ENCODE measurements at places on chromosomes 1 and 21.

- no peak for DNase-seq
Measured at GRCh38 chr1:44830900-44831304, 12.2 kb downstream of the PTCH2 start.

DNA sequence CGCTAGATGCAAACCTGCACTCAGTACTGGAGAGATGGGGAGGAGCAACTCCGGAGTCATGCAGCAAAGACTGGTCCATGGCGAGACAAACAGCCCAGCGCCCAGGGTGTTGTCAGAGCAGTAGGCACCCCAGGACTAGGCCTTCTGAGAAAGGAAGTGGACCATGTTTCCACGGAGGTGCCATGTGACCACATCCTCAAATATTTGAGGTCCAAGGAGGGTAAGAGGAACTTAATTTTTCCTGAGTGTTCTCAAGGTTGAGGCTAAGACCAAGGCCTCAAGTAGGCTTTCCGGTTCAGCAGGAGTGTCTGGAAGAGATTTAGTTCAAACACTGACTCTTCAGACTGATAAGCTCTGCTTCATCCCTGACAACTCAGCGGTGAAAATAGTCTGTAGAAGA lies 186.2 kb downstream of the RHOU start:
- DNase-seq, result no peak

GRCh38 chr1:188425687-188426086 lies 1596.9 kb downstream of the PLA2G4A start:
- DNase-seq, result no peak

DNA sequence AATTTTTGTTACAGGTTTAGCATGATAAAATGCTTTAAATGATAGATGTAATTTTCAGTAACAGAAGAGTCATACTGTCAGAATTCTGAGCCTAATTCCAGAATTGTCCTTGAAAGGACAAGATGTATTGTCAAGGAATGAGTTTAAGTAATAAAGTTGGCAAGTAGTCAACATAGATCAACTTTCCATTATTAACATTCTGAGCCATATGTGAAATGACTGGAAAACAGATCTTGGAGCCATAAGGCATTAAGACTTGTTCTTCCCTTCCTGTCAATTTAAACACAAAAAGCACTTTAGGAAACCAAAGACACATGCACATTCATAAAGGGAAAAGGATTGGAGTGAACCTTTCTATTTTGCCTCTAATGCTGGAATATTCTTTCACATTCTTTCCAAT lies 107.0 kb downstream of the ODF2L start:
- no peak for DNase-seq

GRCh38 chr21:32425628-32426027 lies 13.1 kb downstream of the EVA1C start:
- DNase-seq, result no peak

DNA sequence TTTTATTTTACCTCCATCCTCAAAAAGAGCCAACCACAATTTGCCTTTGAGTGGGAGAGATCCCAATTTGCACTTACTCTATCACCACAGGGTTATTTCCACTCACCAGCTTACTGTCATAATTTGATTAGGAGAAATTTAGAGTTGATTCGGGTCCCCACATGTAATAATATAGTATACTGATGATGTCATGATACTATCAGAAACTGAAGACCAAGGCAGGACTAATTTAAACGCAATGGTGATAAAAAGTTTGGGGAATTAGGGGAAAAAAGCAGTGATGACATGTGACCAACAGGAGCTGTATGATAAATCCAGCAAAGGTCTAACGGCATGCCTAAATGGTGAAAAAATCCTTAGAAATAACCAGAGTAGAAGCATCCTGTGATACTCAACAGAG lies 54.4 kb downstream of the TRIM33 start:
- no peak for DNase-seq

DNA sequence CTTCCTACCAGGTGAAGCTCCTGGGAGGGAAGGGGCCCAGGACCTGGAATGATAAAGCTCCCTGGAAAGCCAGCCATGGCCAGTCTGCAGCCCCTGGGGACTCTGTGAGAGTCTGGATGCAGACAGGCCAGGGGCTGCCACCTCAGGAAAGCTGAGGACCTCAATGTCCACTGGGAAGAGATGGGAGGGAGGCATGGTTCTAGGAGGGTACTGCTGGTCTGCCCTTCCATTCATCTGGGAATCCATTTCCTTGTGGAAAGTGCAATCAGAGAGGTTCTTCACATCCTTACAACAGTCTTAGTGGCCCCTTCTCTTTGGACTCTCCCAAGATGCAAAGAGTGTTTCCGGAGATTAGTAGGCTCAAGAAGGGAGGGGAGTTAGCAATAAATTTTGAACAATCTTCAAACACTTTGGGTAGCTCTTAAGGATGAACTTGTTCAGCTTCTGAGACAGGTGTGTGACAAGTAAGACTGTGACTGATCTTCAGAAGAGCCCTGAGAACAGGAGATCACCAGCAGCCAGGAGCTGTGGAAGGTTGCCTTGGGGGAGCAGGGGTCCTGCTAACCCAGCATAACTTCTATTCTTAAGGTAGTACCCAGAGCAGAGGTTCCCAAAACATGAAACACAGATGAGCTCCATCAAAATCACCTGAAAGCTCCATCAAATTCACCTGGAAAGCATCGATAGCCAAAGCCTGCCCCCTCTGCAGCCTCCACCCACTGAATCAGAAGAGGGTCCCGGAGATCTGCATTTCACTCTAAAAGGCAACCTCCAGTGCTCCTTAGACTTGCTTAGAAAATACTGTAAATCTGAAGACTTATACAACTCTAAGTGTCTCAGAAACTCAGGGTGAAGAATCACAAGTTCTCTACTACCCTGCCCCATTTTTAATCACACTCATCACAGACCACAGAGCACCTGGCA lies 616 bp upstream of the LAX1 start:
- DNase-seq, result no peak

GRCh38 chr1:241918879-241919278 lies 38.7 kb upstream of the BECN2 start:
- no peak for DNase-seq

DNA sequence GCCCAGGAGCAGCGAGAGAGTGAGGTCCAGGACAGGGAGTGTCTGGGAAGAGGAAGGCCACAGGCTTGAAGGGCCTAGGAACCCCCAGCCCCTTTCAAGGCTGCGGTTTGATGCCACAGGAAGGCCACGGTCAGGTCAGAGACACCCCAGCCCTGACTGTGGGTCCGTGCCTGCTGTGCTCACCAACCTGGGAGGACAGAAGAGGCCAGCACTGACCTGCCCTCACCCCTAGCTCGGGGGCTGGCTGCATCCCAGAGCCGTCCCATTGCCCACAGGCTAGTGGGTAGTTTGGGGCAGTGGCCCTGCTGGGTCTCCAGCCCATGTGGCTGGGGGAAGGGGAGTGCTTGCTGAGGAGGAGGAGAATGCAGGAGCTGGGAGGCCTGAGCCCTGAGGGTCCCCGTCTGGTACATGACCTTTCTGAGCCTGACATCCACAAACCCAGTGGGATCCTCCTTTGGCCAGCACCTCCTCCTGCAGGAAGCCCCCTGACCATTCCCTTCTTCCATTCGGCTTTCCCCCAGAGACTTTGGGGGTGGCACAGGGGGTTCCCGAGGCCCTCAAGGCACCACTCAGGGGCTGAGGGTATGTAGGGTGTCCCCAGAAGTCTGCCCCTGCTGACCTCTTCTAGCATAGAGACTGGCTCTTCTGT lies 54.3 kb downstream of the WNT9A start:
- DNase-seq, result no peak

DNA sequence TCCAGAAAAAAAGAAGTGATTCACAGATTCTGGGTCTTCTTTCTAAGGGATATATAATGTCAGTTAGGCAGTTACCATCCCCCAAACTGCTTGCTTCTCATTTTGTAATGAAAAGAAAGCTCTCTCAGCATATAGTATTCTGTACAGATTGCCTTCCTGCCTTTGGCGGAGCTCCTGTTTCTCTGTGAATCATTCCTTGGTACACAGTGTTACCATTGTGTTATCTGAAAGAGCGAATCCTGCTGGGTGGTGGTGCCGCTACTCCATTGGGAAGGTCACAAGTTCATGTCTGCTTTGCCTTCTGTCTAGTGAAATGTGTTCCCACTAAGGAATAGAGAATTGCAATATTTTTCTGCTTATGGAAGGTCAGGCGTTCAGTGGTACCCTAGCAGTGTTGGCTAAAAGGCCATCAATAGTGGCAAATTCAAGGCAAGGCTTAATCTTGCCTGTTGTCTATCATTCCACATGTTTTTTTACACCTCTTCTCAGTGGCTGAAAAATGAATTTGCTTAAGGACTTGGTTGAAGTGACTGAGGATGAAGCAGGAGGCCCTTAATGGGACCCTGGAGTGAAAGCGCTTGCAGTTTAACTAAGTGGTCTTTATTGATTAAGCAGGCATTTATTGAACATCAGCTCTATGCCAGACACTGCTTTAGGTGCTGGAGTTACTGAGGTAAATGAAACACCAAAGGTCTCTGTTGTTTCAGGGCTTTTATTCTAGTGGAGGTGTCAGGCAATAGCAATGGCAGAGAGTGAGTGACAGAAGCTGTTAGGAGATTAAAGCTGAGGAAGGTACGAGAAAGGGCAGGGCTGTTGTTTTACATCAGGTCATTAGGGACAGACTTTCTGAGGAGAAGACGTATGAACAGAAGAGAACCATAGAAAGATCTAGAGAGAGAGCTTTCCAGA lies 186.7 kb downstream of the PDE4B start:
- no peak for DNase-seq

DNA sequence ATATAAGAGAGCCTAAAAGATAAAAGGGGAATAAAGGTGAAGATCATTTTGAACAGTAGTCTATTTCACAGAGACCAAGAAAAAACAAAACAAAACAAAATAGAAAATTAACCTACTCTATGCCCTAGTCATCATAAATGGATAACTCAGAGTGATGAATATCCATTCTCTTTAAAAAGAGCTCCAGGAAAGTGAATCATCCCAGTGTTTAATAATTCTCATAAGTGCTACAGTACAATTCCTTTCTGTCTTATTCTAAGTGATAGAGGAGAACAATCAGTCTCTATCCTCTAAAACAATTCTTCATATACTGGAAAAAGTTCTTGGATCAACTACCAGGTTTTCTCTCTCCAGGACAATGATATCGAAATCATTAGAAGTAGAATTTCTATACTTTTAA lies 45.8 kb downstream of the GDAP2 start:
- no peak for DNase-seq

DNA sequence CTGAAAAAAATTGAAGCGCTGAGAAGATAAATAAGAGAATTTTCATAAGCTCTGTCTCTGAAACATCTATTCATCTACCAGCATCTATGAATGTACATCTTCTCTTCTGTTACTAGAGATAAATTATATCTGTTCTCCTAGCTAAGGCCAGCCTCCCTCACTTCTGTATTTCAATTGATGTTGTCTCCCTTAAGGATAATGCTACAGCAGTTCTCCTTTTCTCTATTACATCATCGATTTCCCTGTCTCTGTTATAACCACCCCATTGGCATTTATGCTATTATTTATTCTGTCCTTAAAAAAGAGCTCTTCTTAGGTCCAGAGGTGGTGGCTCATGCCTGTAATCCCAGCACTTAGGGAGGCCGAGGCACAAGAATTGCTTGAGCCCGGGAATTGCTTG lies 42.9 kb upstream of the TMCO2 start:
- DNase-seq, result no peak

DNA sequence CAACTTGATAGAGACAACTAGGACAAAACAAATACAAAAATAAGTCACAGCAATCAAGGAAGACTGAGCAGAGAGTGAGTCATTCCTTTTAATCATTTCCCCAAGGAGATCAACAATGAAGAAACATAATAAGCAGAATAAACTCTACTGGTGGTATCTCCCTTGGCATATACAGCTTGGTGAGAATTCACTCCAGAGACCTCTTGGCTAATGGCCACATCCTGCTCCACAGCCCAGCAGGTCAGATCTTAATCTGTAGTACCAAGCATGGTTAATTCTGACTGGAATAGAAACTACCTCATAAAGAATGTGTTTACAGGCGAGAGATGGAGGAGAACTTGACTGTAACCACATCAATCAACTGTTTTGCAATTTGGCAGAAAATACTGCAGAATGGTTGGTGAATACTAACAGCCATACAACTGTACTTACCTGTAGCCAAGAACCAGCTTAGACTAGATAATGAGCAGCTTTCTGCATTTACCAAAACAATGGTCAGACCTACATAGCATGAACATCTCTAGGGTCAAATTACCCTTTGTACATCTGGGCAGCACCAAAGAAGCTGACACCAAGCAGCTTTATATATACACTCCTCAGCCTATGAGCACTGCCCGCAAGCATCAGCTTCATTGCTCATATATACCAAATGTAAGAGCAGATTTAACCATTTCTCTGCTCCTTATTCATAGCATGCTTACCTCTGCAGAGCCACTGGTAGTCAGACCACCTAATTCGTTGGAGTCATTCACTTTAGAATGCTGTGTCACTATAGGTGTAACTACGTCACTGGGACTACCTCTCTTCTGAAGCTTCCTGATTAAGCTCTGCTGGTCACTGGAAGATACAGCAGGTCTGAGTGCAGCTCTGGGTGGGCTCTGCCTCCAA lies 51.0 kb downstream of the KIAA0319L start:
- DNase-seq, result no peak

- DNase-seq, result no peak
Measured at GRCh38 chr1:195979646-195980045, 628.6 kb downstream of the KCNT2 start.

DNA sequence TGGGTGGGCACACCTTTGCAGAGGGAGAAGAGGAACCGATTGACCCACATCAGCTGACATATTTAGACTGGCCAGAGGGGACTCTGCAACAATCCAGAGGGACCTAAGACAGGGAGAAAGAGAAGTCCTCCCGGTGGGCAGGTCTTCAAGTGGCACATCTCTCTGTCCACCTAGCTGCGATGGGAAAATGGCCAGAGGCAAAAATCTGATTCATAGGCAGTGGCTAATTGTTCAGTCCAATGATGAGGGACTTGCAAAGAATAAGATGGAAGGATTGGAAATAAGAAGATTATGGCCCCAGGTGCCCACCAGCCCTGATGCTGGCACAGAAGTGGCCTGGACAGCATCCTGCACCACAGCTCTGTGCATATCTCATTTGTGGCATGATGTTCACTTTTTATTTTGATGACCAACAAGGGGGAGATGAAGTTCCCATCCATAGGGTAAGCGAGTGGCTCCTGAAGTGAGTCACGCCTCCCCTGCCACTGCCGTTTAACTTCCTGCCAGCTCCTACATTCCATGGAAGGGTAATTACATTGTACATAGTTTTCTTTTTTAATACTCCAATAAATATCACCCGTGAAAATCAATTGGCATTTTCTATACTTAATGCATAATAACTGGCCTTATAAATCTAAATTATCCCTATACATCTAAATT lies 659.6 kb downstream of the MATN1 start:
- DNase-seq, result no peak

GRCh38 chr21:25508364-25508763 lies 98.9 kb downstream of the MRPL39 start:
- no peak for DNase-seq

- DNase-seq, result peak; percentile 22
Measured at GRCh38 chr21:43269440-43269839, 100.6 kb downstream of the CRYAA start.

DNA sequence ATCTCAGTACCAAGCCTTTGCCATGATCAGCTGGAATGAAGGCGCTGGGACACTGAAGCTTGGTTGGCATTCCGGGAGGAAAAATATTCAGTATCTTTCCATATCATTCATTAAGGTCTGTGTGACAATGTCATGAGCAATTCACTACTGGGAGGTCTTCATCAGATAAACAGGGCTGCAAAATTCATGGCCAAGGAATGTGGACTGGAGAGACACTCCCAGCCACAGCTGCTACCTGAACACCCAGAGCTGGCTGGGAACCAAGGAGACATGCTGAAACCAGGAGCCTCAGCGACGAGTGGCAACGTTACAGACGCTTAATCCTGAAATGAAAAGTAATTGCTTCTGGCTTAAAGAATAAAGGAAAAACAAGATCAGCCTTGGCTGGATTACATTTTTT lies 30.6 kb upstream of the DDAH1 start:
- no peak for DNase-seq

- no peak for DNase-seq
Measured at GRCh38 chr1:98197356-98197755, 276.5 kb upstream of the DPYD start.

All from activated CD8-positive, alpha-beta memory T cell treated with anti-CD3 and anti-CD28 coated beads for 1 hour (primary cell).